ENCODE measurements at places on chromosomes 13 and 19.

- no peak for DNase-seq
Observed at GRCh38 chr19:7904074-7905020, 670 bp downstream of the MAP2K7 start.

DNA sequence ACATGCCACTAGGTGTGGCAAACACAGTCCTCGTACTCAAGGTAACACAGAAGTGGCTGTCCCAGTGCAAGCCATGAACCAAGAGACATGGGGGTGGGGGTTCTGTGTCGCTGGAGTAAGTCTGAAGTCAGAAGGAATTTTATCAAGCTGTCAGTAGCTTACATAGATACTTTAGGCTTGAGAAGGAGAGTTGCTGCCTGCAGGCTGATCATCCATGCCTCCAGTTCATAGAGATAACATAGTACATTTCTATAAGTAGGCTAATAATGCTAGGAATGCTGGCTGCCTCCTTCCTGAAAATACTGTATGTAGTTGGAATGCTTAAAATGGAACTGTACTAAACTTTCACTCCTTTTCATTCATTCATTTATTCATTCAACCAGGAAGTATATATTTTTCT lies 70.1 kb downstream of the CAB39L start:
- no peak for DNase-seq

GRCh38 chr19:13007292-13008045 lies 12.2 kb downstream of the NFIX start:
- no peak for DNase-seq

DNA sequence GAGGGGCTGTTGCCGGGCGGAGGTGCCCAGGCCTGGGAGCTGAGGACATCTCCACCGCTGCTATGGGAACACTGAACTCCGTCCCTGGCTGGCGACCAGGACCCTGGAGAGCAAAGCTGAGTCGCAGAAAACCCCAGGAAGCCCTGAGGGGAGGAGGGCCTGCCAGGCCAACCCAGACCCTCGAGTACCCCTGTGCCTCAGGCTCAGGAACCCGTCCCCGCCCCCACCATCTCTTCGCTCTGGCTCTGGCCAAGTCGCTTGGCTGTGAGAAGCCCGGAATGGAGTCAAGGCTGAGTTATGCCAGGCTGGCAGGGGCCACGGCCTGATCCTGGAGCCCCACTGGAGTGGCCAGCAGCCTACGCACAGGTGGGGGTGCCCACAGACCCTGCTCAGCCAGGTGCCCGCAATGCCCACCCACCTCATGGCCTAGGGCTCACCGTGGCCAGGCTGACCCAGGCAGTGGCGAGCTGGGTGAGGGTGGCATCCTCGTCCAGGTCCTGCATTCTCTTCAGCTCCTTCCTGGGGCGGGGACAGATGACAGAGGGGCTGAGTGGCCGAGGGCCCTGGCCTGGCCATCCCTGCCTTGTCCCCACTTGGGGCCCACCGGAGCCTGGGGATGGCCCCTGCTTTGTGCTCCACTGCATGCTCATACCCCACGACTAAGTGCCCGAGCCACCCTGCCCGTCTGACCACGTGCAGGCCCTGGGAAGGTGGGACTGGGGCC lies 8.5 kb upstream of the CERS1 start:
- DNase-seq: no peak

DNA sequence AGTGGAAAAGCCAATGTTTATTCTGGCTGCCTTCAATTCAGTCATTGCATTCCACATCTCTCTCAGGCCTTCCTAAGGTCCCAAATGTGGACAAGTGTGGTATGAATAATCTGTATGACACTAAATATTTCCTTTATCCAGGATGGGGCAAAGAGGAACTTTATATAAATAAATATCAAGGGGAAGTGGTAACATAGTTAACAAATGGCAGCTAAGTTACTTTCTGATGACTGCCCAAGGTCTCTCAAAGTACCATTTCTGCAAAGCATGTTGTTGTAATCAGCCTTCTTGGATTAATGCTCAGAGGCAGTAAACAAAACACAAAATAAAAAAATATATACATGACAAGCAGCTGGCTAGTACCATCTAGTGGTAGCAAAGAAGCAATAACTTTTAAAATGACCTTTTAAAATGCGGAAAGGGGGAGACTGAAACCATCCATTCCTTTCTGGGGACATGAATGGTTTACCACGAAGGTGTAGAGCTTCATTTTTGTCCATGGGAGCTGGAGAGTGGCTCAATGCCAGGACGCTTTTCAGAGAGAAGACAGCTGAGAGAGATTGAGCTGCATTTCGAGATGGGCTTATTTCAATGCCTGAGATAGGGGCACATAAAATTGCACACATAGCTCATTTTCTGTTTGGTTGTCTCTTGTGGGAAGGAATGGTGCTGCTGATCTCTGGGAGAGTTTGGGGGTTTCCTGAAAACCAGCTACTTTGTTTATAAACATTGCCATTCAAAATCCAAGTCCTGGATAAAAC lies 259.2 kb downstream of the RFC3 start:
- no peak for DNase-seq
